Liver (tissue), 10 donors: ENCODE measurements at places on chromosomes 1 and 21.

DNA sequence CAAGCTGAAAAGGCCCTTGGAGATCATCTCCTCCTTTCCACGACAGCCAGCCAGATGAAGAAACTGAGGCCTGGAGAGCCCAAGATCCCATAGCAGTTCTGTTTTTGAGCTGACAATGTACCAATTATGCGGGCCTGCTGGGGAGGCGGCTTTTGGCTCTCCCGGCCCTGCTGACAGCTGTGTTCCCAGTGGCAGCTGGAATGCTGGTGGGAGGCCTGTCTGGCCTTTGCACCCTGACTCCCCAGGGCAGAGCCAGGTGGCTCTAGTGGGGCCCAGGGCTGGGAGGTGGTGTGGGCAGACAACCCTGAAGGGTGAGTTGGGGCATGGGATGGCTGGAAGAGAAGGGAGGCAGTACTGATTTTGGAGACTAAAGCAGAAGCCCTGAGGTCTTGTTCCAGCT, 30.7 kb upstream of the WASF2 start:
- no peak overlapping the region for H3K4me3 ChIP-seq
- no peak for DNase-seq
- H3K36me3 ChIP-seq, result no peaks in the 10 kb centered on the region

GRCh38 chr1:110914676-110915075, 41.7 kb downstream of the CD53 start:
- H3K36me3 ChIP-seq, result no peaks in the 10 kb centered on the region
- DNase-seq, result no peak
- no peaks in the 10 kb centered on the region for H3K27me3 ChIP-seq
- no peak overlapping the region for H3K27ac ChIP-seq

DNA sequence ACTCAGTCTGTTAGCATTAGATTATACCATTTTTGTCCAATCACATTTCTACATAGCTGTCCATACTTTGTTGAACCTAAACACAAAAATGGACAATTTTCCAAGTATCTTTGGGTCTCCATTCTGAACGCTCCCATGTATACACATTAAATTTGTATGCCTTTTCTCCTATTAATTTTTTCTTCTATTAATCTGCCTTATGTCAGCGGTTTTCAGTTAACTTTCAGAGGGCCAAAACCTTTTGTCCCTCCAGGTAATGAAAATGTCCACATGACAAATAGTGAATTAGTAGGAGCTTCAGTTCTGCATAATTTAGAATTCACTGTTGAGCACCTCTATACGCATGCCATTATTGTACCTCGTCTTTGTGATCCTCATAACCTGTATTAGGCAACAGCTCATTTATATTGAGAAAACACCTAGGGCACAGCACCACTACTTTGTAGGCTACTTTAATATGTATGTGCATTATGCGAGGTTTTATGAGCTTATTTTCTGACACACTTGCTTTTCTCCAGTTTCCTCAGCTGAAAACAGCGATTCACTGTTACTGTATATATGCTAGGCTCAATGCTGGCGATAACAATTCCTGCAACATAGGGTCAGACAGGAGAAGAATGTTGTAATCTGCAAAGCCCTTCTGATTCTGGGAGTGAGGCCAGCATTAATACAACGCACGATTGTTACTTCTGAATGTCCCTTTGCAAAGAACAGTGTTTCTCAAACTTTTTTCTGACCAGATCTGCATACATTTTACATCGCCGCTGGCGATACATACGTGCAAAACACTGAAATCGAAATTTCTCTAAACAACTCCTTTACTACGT, 1.1 kb upstream of the ABCD3 start:
- peak overlapping the region; percentile 74 for H3K27ac ChIP-seq
- H3K27me3 ChIP-seq, result no peaks in the 10 kb centered on the region
- H3K36me3 ChIP-seq, result no peaks in the 10 kb centered on the region
- peaks cover 2% of the 10 kb centered on the region for H3K4me1 ChIP-seq

DNA sequence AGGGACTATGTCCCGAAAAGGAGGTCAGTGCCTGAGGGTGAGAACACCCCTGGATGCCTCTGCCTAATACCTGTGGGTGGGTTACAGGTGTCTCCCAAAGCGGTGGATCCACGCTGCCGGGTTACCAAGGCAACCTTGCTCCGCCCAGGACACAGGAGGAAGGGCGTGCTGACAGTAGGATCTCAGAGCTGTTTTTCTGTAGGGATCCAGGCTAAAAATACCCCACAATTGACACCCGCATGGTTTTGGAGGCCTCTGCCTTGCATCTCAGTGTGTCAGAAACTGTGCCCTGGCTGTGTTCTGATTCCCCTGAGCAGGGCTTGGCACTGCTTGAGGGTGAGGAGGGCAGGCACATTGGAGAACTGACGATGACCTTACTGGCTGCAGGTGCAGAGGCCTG, 118.0 kb downstream of the IER5 start:
- H3K36me3 ChIP-seq, result no peaks in the 10 kb centered on the region
- H3K27ac ChIP-seq, result no peak overlapping the region

GRCh38 chr1:105793536-105794146, 1262.8 kb upstream of the PRMT6 start:
- no peak overlapping the region for H3K27ac ChIP-seq
- no peaks in the 10 kb centered on the region for H3K27me3 ChIP-seq
- DNase-seq, result peak; percentile 47
- H3K4me3 ChIP-seq, result no peak overlapping the region

DNA sequence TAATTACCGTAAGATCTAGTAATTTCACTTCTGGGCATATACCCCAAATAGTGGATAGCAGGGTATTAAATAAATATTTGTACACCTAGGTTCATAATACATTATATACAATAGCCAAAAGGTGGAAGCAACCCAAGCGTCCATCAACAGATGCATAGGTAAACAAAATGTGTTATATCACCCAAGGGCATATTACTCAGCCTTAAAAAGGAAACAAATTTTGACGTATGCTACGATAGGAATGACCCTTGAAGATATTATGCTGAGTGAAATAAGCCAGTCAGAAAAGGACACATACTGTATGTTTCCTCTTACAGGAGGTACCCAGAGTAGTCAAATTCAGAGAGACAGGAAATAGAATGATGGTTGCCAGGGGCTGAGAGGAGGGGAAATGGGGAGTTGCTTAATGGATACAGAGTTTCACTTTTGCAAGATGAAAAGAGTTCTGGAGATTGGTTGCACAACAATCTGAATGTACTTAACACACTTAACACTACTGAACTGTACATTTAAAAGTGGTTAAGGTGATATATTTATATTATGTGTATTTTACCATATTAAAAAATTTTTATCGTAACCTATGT, 36.6 kb upstream of the KCTD3 start:
- H3K27me3 ChIP-seq, result no peaks in the 10 kb centered on the region
- H3K36me3 ChIP-seq, result no peaks in the 10 kb centered on the region
- no peak overlapping the region for H3K4me3 ChIP-seq
- DNase-seq, result no peak

GRCh38 chr1:186187601-186188000, 187.5 kb downstream of the TPR start:
- no peaks in the 10 kb centered on the region for H3K27me3 ChIP-seq
- H3K4me3 ChIP-seq, result no peak overlapping the region
- H3K4me1 ChIP-seq, result no peaks in the 10 kb centered on the region
- H3K27ac ChIP-seq, result no peak overlapping the region
- peaks cover 4% of the 10 kb centered on the region for H3K36me3 ChIP-seq

DNA sequence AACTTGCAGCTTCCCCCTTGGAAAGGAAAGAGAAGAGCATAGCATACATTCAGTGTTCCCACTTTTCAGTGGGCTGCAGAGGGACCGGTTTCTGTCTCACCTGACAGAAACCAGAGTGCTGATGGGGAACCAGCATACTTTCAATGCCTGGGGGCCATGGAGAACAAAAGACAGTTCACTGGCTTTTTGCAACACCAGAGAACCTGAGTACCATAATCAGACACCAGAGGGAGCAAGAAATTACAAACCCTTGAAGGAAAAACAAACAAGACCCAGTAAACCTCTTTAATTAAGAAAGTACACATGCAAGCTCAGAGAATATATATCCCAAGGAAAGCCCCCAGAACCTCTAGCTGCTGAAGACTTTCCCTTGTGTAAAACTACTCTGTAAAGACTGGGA, 51.1 kb downstream of the CSMD2 start:
- H3K27me3 ChIP-seq, result no peaks in the 10 kb centered on the region
- no peak for DNase-seq
- H3K36me3 ChIP-seq, result no peaks in the 10 kb centered on the region
- H3K4me1 ChIP-seq, result no peaks in the 10 kb centered on the region
- H3K4me3 ChIP-seq, result no peak overlapping the region
- no peak overlapping the region for H3K27ac ChIP-seq

GRCh38 chr1:157411769-157412168, 140.5 kb downstream of the FCRL5 start:
- no peaks in the 10 kb centered on the region for H3K36me3 ChIP-seq
- H3K27me3 ChIP-seq, result no peaks in the 10 kb centered on the region
- H3K4me1 ChIP-seq, result no peaks in the 10 kb centered on the region

- H3K4me1 ChIP-seq, result no peaks in the 10 kb centered on the region
- DNase-seq, result no peak
- no peaks in the 10 kb centered on the region for H3K27me3 ChIP-seq
- no peaks in the 10 kb centered on the region for H3K36me3 ChIP-seq
- H3K4me3 ChIP-seq, result no peak overlapping the region
Measured at GRCh38 chr1:201785291-201785690, 43.7 kb upstream of the IPO9 start.

DNA sequence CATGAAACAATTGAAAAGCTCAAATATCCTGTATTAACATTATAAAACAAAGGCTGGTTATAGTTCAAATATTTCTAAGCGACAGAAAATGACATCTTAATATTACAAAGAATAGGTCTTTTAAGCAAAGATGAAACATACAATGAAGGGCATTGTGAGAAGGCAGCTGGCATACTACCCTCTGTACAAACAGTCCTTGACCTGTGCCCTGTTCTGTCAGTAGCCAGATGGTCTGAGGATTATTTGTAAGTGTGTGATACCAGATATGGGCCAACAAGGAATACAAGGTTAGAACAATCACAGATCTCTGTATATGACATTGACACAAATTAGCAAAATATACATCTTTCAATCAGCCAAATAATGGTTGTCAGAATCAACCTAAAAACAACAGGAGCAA, 1350.4 kb downstream of the AMY1C start:
- H3K4me3 ChIP-seq, result no peak overlapping the region
- DNase-seq, result no peak
- H3K36me3 ChIP-seq, result no peaks in the 10 kb centered on the region
- H3K27me3 ChIP-seq, result no peaks in the 10 kb centered on the region
- H3K4me1 ChIP-seq, result no peaks in the 10 kb centered on the region

GRCh38 chr1:209815931-209816341, 10.0 kb upstream of the IRF6 start:
- DNase-seq, result no peak
- no peak overlapping the region for H3K4me3 ChIP-seq
- H3K27ac ChIP-seq, result no peak overlapping the region

GRCh38 chr21:34788879-34789278, 120.1 kb downstream of the CLIC6 start:
- no peaks in the 10 kb centered on the region for H3K36me3 ChIP-seq
- no peak overlapping the region for H3K27ac ChIP-seq
- H3K27me3 ChIP-seq, result no peaks in the 10 kb centered on the region
- no peak for DNase-seq
